ENCODE measurements at places on chromosomes 2 and 18.

DNA sequence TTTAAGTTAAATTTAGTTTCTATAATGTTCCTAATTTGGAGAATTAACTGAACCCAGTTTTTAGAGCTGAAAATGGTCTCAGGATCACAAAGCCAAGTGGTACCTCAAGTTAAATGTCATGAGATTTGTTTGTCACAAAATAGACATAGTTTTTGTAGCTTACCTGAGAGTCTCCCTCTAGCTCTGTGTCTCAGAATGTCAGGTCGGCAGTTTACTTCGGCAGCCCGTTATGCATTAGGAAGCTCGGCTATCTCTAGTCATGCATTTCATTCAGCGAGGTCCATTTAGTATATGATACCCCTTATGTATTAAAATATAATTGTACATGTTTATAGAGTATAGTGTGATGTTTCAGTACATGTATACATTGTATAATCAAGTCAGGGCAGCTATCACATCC, 155.6 kb downstream of the EML6 start:
- DNase-seq: no peak

DNA sequence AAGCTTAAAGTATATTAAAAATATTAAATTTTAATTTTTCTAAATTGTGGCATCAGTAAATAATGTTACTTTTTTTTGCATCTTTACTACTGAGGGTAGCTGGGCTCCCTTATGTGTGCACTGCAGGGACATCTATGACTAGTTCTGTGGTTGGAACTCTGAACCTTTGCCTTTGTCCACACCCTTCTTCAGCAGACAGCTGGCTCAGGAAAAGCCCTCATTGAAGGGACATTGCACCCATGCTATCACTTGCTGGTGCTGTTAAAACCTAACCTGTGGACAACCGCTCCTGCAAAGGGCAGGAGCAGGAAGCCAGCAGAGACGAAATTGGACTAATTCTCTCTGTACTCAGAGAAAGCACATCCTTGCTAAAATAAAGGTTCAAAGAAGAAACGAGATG, 30.1 kb downstream of the MOCOS start:
- no peak for DNase-seq

DNA sequence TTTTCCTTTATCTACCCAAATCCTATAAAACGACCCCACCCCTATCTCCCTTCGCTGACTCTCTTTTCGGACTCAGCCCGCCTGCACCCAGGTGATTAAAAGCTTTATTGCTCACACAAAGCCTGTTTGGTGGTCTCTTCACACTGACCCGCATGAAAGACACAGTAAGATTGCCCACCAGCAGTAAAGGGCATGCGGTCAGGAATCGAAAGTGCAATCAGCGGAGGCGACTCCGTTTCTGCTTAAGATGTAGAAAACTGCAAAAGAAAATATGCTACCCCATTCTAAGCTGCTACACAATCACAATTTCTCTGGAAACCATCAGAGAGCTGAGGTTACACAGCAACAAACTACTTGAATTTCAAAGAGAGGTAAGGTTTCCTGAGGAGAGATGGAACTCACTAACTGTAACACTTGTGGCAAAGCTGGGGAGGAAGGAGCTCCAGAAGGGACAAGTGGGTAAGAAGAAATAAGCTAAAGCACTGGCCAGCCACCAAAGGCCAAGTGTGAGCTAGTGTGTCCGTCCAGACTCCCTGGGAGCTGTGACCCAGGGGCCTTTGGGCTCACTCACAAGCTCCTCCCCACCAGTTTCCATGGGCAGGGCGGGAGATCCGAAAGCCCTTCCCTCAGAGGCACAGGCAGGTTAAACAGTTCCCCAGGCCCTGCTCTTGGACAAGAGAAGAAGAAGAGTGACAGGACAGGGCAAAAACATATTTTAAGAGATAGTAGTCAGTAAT, 72.8 kb upstream of the TGFA start:
- DNase-seq: no peak

GRCh38 chr2:241007880-241008710, 9.7 kb downstream of the SNED1 start:
- DNase-seq: no peak

DNA sequence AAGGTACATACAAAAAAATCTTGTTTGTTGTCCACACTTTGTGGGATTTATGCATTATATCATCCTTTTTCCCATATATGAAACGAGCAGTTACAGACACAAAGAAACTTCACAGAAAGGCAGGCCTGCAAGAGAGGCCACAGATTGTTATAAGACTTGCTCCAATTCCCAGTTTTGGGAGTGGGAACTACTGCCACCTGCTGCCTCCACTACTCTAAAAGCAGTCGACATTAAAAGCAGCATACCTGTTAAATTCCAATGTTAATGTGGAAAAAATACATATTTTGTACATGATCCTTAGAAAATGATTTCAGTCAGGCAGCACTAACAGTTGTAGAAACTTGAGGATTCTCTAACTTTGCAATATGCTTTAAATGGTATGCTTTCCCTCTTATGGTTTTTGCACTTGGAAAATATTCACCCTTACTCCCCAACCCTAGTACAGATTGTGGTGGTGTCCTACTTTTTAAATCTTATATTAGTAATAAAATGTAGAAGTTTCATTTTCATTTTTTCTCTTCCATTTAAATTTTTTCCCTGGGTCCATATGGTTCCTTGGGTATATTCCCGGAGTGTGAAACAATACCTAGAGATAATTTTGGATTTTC, 37.9 kb downstream of the SLC38A11 start:
- no peak for DNase-seq

GRCh38 chr2:239274391-239275043, 126.3 kb downstream of the HDAC4 start:
- DNase-seq: no peak
